ENCODE measurements at places on chromosomes 3 and 15.
A peak's percentile ranks its signal among the peaks of the same experiment; 100 is the strongest.

DNA sequence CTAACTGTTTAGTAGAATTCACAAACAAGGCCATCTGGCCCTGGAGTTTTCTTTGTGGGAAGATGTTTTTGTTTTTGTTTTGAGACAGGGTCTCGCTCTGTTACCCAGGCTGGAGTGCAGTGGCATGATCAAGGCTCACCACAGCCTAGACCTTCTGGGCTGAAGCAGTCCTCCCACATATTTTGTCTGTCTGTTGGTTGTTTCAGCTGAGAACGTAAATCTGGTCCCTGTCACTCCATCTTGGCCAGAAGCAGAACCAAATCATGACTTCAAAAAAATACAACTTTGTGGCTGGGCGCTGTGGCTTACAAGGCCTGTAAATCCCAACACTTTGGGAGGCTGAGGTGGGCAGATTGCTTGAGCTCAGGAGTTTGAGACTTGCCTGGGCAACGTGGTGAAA, 27.1 kb downstream of the MRAS start:
- no peak for DNase-seq

DNA sequence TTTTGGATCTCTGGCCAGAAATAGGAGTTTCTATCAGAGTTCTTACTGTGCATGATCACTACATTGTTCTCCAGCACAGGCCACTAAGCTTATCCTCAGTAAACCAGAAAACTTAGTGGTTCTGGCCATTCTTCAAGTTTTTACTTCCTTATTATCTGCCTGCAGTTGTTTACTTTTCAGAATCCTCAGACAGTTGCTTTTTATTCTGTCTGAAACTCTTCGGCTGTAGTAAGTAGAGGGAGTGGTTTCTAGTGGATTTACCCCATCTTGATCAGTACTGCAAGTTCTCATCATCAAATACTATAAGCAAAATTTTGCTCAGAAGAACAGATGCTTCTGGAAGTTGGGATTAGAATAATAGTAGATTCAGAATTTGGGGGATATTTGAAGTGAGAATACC, 193.0 kb upstream of the RARB start:
- no peak for DNase-seq

DNA sequence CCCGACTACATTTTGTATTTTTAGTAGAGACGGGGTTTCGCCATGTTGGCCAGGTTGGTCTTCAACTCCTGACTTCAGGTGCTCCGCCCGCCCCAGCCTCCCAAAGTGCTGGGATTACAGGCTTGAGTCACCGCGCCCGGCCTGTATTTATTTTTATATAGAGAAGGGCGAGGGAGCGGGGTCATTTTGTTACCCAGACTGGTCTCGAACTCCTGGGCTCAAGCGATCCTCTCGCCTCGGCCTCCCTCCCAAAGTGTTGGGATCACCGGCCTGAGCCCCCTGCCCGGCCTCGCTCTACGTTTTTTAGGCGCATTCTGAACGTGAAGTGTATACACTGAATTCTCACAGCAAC, 514 bp upstream of the PPP4R2 start:
- peak; percentile 56 for DNase-seq

DNA sequence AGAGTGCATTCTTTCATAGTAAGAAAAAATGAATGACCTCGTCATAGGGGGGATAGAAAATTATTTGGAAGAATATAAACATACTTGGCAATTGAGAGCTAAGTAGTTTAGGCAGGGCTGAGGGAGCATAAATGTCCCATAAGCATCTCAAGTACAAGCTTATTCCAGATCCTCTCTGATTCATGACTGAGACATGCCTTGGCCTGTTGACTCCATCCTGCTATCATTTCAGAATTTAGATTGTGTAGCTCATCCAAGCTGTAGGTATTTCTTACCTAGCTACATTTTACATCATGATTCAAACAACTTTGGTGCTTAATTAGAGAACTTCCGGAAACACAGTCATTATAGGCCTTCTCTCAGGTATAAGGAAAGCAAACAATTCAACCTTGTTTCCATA, 12.3 kb downstream of the POGLUT1 start:
- DNase-seq, result no peak

GRCh38 chr3:53842436-53843194, 3.6 kb downstream of the CHDH start:
- DNase-seq, result no peak

GRCh38 chr3:128547368-128547987, 54.5 kb upstream of the GATA2 start:
- DNase-seq, result no peak

DNA sequence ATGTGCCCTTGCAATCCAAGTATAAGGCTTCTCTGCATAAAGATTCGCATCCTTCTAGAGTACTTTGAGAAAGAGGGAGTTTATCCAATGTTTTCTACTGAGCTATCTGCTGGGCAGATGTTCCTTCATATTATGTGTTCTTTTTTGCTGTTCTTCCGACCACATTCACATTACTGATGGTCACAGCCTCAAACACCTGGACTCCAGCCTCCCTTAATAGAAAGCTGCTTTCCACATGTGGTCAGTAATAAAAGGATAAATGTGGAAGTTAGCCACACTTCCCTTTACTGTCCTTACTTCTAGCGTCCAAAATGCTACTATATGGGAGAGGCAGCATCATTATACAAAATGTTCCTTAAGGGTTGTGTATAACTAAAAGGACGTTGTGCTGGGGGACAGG, 116.9 kb downstream of the CD47 start:
- no peak for DNase-seq

DNA sequence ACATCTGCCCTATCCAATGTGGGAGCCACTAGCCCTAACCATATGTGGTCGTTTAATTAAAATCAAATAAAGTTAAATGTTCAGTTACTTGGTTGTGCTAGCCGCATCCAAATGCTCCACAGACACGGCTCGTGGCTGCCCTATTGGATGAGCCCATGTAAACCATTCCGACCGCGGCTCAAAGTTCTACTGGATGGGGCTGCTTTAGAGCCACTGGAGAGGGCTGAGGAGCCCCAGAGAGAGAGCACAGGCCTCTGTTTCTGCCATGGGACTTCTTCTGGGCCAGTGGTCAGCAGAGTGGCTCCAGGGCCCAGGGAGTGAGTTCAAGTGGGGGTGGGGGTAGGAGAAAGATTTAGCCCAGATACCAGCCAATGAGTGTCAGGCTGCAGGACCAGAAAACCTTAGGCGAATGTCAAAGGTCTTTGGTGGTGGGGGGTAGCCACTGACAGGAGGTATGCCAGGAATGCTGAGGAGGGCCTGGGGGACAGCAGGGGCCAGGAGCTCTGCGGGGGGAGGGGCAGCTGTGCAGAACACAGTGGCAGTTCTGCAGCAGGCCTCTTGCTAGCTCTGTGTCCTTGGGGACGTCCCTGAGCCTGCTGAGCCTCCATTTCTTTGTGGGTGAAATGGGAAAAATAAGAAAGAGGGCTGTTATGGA, 30.1 kb downstream of the SPSB4 start:
- DNase-seq, result no peak

- no peak for DNase-seq
Measured at GRCh38 chr3:47193871-47194859, 30.3 kb upstream of the SETD2 start.

DNA sequence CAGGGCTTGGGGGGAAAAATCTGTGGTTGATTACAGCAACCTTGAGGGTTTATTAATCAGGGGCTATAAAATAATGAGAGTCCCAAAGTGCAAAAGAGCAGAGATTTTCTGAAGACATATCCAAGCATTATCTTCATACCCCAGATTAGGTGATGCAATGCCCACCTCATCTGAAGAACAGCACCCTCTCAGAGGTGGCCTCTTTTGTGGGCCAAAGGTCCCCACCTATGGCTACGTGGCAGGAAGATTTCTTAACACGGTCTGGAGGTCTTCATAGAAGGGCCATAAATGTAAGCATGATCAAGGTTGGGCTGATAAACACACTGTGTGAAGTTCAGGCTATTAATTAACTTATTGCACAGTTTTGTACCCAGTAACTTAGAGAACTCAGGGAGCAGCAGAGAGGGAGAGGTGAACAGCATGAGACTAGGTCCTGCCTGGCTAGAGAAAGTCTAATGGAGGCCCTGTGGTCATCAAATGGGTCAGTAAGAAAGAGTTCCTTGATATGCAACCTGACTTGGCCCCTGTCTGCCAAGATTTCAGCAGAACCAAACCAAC, 29.6 kb upstream of the RBP2 start:
- no peak for DNase-seq

GRCh38 chr15:66830358-66830757, 128.3 kb downstream of the SMAD6 start:
- DNase-seq, result no peak

GRCh38 chr3:46845397-46845859, 17.8 kb downstream of the MYL3 start:
- peak; percentile 87 for DNase-seq

DNA sequence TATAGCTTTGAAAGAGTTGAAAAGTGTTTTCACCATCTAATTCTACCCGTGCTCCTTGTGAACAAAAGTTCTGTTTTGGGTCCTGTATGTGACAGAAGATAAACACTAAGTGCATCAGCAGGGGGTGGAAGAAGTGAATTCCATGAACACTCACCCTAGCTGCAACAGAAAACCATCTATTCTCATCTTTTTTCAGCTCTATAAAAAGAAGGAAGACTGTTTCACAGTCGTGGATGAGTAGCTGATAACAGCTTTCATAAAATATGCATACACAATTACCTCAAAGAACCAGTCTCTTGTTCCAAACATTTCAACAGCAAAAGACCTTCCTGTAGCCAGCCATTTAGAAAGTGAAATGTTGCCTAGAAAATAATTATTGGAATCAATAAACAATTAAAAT, 281.7 kb upstream of the RASGRP1 start:
- DNase-seq, result no peak

DNA sequence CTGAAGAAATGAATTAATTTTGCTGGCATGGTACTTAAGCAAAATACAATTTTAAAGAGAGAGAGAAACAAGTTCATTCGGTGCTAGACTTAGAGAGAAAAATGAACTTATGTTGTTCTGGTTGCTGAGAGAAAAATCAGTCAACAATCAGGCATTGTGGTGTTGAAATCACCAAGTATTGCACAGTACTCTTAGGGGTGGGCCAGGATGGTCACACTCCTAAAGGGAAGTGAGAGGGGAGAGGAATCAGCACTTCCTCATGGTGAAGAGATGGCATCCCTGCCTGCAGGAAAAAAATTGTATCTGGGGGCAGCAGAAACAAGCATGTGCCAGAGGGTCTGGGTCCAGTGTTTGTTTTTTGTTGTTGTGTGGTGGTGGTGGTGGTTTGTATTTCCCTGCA, 7.0 kb upstream of the DMXL2 start:
- no peak for DNase-seq

DNA sequence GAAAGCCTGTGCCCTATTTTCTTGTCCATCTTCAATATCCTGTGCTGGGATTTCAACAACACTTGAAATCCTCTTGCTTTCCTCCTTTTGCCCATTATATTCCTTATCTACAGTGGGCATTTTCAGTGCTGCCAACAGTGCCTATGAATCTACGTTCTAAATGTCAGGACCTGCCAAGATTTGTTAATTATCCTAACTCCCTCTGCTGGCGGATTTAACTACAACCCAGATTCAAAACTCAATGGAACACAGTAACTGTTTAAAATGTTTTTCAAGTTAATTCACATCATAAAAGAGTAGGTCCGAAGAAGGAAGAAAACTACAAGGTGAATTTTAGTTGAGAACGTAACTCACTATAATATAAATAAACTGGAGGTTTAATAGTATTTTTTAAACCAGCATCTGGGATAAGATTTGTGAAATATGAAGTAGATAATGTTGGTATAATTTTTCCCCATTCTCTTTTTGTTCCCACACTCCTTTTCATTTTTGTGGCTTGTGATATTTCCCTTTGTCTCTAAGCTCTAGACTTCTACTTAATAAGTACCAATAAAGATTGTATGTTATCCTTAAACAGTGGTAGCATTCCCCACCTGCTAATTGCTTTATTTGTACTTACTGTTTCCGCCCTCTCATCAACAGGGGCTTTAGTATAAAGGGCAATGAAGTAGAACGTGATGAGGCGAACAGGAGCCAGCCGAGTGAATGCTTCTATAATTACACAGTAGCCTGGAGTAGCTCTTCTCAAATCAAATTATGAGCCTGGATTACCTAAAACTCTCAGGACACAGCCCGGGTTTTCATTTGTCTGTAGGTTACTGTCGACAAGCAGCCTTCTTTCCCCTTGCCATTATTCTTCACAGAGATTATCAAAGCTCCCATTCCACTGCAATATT, 302.5 kb upstream of the ATP11B start:
- no peak for DNase-seq

- no peak for DNase-seq
Measured at GRCh38 chr15:50247819-50248655, 17.5 kb downstream of the HDC start.

DNA sequence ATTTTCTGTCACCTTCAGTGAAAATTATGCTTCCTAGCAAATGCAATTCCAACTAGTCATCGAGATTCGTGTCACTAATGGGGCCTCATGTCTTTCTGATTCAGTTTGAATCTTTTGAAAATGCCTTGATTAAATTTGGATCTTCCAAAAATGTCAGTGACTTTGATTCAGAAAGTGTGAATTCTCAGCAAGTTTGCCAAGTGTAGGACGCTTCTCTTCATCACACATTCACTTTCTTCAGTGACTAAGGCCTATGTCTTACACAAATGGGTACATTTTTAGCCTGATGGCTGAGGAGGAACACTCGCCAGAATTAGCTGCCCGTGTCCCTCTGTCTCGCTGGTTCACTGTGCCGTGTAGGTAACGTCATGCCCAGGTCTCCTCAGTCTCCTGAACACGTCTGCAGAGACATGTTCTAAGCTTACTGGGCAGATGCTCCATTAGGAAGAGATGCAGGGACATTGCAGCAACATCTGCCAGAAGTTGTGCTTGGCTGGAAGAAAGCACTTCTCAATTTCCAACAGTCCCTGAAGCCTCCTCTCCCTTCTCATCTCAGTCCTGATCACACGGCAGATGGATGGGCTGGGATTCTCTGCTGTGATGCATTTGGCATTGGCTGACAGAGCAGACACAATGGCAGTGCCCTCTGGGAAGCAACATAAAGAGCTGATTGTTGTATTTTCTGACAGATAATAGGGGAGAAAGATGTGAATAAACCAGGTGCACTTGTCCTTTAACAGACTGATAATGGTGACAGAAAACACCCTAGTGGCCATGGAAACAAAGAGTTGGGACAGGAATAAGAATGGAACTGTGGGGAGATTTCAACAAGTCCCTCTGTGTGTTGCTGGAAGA, 29.1 kb upstream of the LYZL4 start:
- no peak for DNase-seq

- DNase-seq, result no peak
Measured at GRCh38 chr3:124823206-124823605, 64.0 kb downstream of the ITGB5 start.

- DNase-seq, result no peak
Measured at GRCh38 chr15:73839699-73840377, 33.5 kb upstream of the TBC1D21 start.

GRCh38 chr3:177061369-177061768, 135.9 kb downstream of the TBL1XR1 start:
- no peak for DNase-seq

- no peak for DNase-seq
Measured at GRCh38 chr3:143855183-143855582, 6.9 kb upstream of the SLC9A9 start.

GRCh38 chr3:145024700-145025099, 1053.1 kb downstream of the DIPK2A start:
- no peak for DNase-seq

- DNase-seq, result no peak
Measured at GRCh38 chr3:157077565-157077991, 82.4 kb downstream of the CCNL1 start.

- DNase-seq, result no peak
Measured at GRCh38 chr15:59159210-59159609, 47.4 kb upstream of the LDHAL6B start.
